ENCODE measurements at places on chromosomes 2 and 18.
A peak's percentile ranks its signal among the peaks of the same experiment; 100 is the strongest.

DNA sequence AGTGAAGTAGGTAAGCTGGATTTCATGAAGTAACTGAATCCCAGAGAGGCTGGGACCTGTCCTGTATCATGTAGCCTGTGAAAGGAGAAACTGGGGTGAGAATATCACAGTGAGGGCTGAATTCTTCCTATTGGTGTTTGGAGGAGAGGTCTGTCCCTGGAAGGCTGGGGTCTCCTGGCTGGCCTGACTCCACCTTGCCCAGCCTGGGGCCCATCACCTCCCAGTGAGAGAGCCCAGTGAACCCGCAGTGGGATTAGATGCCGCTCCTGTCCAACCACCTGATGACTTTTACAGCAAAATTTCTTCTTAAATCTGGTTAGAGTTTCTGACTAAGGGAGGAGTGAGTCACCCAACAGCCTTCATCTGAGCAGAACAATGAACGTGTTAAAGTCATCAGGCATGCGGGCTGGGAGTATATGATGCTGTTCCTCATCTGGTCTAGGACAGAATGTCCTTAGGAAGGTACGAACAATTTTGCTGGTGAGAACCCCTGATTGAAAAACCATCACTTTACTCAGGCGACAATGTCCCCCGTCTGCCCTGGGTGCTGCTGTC, 152.9 kb downstream of the LPIN1 start:
- no peak for DNase-seq

GRCh38 chr2:40797120-40797519, 345.2 kb upstream of the SLC8A1 start:
- no peak for DNase-seq

DNA sequence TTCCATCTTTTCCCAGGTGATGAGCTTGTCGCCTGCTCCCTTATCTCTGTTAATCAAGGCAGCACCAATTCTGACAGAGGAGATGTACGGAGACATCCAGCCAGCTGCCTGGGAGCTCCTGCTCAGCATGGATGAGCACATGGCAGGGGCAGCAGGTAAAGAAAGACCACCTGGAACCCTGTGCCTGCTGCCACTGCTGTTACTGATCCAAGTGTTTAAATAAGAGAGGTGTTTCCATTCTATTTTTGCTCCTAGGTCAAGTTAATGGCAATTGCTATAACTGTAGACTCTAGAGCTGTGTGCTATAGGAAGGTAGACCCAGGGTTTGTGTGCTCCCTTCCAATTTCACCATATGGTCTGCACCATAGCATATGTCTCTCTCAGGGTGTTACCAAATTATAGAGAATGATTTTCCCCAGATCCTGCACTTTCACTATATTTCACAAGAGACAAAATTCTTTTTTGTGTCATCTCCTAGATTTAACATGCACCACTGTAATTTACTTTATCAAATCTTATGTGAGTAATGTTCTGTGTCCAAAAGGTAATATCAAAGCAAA, 88.6 kb upstream of the RPE start:
- no peak for DNase-seq

DNA sequence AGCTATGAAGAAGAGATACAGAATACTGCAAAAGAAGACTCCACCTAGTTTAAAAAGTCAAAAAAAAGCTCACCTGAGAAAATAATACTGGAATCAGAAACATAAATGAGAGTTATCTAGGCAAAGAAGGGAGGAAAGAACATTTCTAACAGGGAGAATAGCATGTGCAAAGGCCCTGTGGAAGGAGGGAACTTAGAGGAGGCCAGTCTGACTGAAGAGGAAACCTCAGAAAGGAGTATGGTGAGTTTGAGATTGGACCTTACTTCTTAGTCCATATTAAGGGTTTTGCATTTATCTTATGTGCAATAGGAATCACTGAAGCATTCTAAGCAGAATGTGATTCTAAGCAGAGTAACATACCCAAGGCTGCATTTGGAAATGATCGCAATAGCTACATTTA, 193.2 kb downstream of the LNPK start:
- no peak for DNase-seq

DNA sequence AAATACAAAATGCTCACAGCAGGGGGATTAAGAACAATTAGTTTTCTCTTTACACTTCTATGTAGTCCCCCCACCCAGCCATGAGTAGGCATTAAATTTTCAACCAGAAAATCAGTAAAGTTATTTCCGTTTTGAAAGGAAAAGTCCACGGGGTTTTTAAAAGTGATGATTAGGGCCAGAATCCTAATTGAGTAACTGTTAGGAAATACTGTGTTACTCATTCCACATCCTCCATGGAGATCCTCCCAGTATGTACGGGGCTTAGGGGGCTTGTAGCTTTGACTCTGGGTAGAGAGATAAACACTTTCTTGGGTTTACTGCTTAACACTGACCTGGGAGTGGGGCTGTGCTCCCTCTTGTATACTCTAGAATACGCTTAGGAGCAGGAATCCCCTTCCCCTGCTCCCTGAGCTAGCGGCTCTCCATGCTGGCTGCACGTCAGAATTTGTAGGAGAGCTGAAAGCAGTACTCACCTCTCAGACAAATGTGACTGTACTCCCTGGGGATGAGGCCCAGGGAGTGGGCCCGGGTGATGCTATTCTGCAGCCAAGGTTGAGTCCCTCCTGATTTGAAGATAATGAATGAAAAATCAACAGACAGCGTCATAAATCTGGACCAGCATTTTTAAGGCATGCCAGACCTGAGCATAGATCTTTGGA, 100.5 kb downstream of the SLC4A3 start:
- no peak for DNase-seq

DNA sequence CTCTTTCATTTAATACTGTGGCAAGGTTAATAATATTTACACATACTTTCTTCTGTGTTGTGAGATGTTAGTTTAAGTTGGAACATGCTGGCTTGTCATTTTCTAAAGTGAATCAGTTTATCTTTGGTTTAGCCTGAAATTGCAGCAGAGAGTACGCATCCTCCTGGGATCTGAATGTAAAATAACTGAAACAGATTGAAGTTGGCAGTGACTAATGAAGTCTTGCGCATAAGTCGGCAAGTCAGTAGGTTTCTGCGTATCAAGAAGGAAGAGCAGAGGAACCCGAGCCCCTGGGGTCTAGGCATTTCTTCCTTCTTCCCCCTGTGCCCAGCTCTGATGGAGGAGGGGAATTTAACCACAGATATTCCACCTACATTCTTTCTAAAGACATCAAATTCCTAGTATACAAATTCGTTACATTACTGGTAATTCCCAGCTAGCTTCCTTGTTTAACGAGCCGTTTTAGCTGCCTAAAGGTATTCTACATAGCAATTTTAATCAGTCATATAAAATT, 392.1 kb upstream of the RAB12 start:
- DNase-seq = no peak

GRCh38 chr2:204389120-204389519, 156.2 kb upstream of the PARD3B start:
- no peak for DNase-seq

- DNase-seq = no peak
Observed at GRCh38 chr2:110115291-110116032, at the start of gene MALL. Gene MALL (minus strand): TSS chr2:110115822. CDS start chr2:110115792, 30 bp downstream.

DNA sequence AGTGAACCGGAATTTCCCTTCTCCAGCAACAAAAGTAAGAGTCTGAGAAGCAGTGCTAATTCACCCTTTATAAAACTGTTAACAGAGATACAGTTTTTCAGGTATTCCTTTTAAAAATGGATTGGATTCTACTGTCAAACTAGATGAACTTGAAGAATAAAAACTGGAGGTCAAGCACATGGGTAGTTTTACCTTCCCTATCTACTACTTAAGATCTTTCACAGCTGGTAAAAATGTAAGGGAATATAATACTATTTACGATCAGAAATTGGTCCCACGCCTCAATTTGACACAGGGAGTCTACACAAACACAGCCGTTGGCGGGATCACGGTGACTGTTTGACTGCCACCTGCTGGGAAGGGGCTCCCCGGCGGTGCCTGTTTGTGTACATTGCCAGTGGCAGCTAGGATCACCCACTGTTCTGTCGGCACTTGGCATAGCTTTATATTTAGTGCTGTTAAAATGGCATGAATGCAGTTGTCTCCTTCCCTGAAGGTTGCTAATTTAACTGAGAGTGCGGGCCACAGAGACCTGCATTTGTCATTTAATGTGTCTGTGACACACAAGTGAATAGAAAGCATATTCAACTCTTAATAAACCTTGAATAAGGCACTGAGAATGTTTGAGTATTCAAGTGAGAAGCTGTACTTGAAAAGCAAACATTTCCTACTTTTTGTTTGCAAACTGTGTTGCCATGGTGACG, 59.5 kb downstream of the ABCG8 start:
- DNase-seq = no peak

GRCh38 chr18:13562494-13563029, 163.8 kb downstream of the FAM210A start:
- DNase-seq = no peak

- peak; percentile 20 for DNase-seq
Observed at GRCh38 chr2:38030635-38031355, 45.2 kb downstream of the CYP1B1 start.

- DNase-seq = no peak
Observed at GRCh38 chr2:186884587-186884986, 35.6 kb upstream of the ZSWIM2 start.

GRCh38 chr2:43078781-43079755, 147.3 kb downstream of the ZFP36L2 start:
- no peak for DNase-seq

- DNase-seq = no peak
Observed at GRCh38 chr18:21747268-21747667, 6.7 kb downstream of the MIB1 start.

- no peak for DNase-seq
Observed at GRCh38 chr2:14756122-14756541, 123.6 kb downstream of the LRATD1 start.
